Activated CD4-positive, alpha-beta T cell treated with anti-CD3 and anti-CD28 coated beads, Interleukin-2, amount 10 ng/mL, durations not matched to agents 7 days and 5 days (primary cell): ENCODE measurements at places on chromosomes 7 and 10. TPM values are rescaled to one million over a fixed set of nuclear protein-coding genes. Genes with fewer than 3 reads are reported as not detected.

DNA sequence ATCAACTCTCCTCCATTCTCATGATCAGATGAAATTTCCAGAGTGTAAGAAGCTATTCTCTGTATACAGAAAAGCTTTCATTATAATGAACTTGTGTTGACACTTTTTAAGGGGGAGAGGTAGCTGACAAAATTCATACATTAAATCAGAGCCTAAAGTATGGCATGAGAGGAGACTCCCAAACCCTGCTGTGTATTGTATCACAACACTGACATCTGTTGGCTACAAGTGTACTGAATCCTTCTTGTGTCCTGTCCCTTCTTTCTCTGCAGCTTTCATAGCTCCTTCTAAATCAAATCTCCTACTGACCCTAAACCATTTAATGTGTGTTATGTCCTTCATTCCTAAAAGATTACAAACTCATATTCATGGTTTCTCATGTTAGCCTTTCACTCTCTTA is 70.9 kb downstream of the GCC1 start:
- H3K4me1 ChIP-seq, result peaks cover under 1% of the 10 kb centered on the region
- peak; percentile 28 for DNase-seq
- no peak overlapping the region for H3K27ac ChIP-seq
- H3K4me3 ChIP-seq, result no peak overlapping the region

DNA sequence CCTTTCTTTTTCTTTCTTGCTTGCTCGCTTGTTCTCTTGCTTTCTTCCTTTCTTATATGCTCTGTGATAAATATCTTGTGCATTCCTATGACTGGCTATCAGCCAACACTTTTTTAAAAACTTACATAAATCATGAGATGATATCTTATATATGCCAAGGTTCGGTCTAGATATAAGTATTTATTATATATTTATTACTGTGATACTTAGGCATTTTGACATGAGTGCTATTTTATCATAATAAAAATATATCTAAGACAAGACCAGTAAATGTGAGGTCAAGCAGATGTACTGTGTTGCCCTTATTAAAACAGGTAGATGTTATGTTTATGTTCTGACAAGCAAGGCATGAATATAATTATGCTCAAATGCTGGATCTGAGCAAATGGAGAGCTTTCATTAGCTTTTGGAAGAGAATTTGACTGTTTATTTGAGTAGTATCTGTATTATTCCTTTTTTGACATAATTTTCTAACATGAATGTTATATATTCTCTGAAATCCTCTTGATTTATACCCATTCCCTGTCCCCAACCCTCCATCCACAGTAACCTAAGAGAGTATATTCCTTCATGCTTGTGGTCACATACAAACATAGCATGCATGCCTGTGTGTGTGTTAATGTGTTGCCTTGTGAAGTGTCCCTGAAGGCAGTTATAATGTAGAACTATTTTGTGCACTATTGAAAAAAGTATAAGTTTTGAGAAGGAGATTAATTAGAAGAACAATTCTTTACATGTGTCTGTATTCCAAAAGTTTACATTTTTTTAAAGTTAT is 158.0 kb downstream of the HDAC9 start:
- no peaks in the 10 kb centered on the region for H3K27me3 ChIP-seq
- H3K27ac ChIP-seq, result no peak overlapping the region
- no peak for DNase-seq
- H3K4me3 ChIP-seq, result no peak overlapping the region
- no peaks in the 10 kb centered on the region for H3K36me3 ChIP-seq

CHCHD2 gene
- 375 TPM for total RNA-seq

GRCh38 chr10:103661198-103661950 is 167.9 kb downstream of the NEURL1 start:
- H3K4me3 ChIP-seq, result peak overlapping the region; percentile 89
- peak; percentile 70 for DNase-seq
- no peaks in the 10 kb centered on the region for H3K27me3 ChIP-seq
- H3K27ac ChIP-seq, result peak overlapping the region; percentile 77
- H3K36me3 ChIP-seq, result peaks cover 19% of the 10 kb centered on the region

DNA sequence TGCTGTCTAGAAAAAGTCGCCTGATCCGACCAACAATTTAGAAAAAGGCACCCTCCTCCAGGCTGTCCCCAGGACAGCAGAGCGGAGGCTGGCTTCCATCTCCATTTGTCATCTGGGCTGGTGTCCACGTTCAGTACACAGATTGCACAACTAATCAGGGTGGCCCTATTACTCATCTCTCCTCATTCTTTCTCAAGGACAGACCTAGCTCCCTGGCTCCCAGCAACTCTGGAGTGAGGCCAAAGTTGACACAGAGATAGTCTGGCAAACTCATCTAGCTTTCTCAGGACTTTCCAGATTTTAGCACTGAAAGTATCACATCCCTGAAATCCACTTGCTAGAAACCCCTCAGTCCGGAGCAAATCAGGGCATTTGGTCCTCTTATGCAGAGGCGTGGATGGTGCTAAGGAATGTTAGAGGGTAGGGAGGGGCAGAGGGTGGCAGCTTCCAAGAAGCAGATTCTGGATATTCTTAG is 75.1 kb downstream of the DNAH11 start:
- H3K27ac ChIP-seq, result no peak overlapping the region
- H3K4me3 ChIP-seq, result no peak overlapping the region
- no peak for DNase-seq

RSPH10B2 gene
- 0.22 TPM for total RNA-seq

ACBD7 gene
- total RNA-seq, result 9.2 TPM

CCDC126 gene
- 7.7 TPM for total RNA-seq

LIPN gene
- total RNA-seq, result not detected

DNA sequence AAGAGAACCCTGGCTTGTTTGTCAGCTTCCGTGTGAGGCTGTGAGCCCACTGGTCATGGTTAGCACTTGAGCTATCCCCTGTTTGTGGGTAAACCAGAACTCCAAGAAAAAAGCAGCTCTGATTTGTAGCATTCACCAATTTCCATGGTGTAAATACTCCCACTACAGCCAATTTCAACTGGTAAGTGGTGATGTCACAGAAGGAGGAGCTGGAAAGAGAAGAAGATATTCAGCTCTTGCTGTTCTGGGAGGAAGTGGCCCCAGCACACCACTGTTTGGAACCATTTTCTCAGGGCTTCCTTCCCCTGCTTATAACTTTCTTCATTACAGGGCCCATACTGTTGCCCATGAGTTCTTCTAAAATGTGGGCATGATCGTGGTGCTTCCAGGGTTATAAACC is 500.1 kb upstream of the ZMIZ1 start:
- DNase-seq, result no peak
- H3K4me1 ChIP-seq, result peaks cover 4% of the 10 kb centered on the region
- H3K4me3 ChIP-seq, result no peak overlapping the region
- no peaks in the 10 kb centered on the region for H3K36me3 ChIP-seq
- no peak overlapping the region for H3K27ac ChIP-seq

DNA sequence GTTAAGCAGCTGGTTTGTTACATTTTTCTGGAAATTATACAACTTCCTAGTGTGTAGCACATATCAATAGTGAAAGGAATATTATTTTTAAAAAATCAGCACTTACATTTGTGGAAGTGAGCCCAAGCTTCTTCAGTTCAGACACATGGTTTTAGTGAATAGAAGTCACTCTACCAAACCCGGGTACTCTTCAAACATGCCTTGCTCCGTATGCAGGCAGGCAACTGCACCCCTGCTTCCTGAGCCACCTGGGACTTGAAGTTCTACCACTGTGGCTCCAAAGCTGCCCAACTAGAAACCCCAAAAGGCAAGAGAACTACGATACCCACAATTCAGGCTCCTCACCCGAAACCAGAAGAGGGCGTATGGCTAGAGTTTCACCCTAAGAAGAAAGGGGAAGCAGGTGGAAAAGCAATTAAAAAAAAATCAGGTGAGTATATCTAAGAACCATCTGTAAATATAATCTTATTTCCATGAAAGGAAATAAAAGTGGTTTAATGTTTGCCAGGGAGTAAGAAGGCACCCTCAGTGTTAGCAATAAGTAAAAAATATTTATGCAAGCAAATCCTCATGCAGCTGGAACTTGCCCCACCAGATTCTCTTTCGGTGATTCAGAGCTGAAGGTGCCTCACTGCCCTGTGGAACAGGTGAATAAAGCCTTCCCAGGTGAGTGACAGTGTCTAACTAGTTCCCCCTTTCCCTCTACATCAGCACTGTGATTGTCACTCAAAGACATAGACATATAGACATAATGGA is at the start of gene MACC1:
Gene MACC1, minus strand, starts transcription at position 192 of the 756 bp plus-strand sequence. CDS start 55,522 bp downstream, outside the sequence.
- H3K27ac ChIP-seq, result no peak within 1 kb of the TSS
- peaks cover 2% of the 10 kb centered on the region for H3K27me3 ChIP-seq
- H3K36me3 ChIP-seq, result no peaks in the 10 kb centered on the region
- peaks cover 6% of the 10 kb centered on the region for H3K4me1 ChIP-seq
- no peak within 1 kb of the TSS for H3K4me3 ChIP-seq

DNA sequence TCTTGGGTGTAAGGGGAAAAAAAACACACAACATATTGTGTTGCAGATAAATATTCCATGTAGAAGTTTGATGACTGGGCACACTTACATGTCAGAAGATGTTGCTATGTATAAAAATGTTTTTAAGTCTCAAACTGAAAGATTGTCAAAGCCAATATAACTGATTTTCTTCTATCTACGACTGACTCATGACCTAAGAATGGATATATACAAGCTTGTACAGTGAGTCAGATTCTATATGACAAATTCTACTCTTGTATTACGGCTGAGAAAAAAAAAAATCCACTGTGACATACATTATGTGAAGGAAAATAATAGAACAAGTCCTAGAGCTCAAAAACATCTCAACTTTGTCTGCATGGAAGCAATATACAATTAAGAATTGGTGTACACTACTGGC is 343.0 kb upstream of the PCDH15 start:
- H3K4me1 ChIP-seq, result no peaks in the 10 kb centered on the region
- H3K27me3 ChIP-seq, result no peaks in the 10 kb centered on the region
- H3K4me3 ChIP-seq, result no peak overlapping the region
- H3K27ac ChIP-seq, result no peak overlapping the region
- H3K36me3 ChIP-seq, result no peaks in the 10 kb centered on the region
- no peak for DNase-seq

DNA sequence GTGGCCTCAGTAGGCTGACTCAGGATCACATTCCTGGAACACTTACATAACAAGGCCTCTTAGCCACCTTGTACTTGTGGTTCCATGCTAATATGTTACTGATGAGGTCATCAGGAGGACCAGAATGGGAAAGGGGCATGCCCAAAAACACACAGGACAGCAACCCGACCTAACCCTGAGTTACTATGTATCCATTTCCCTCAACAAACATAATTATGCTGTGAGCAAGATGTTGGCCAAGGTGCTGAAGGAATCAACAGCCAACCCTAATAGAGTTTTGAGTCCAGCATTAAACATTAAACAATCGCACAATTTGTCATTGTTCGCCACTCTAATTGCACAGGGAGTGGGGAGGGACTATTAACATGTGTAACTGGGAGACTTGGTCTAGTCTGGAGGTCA is 129.4 kb downstream of the PLPP4 start:
- no peaks in the 10 kb centered on the region for H3K36me3 ChIP-seq
- H3K27me3 ChIP-seq, result no peaks in the 10 kb centered on the region
- H3K27ac ChIP-seq, result no peak overlapping the region

- no peaks in the 10 kb centered on the region for H3K27me3 ChIP-seq
- H3K27ac ChIP-seq, result no peak overlapping the region
- no peak overlapping the region for H3K4me3 ChIP-seq
- DNase-seq, result no peak
- H3K4me1 ChIP-seq, result peaks cover 3% of the 10 kb centered on the region
Observed at GRCh38 chr10:48366261-48366660, 59.8 kb downstream of the MAPK8 start.

- H3K27me3 ChIP-seq, result no peaks in the 10 kb centered on the region
- no peaks in the 10 kb centered on the region for H3K36me3 ChIP-seq
- H3K27ac ChIP-seq, result no peak overlapping the region
Observed at GRCh38 chr7:30886608-30887011, 25.0 kb upstream of the AQP1 start.

DNA sequence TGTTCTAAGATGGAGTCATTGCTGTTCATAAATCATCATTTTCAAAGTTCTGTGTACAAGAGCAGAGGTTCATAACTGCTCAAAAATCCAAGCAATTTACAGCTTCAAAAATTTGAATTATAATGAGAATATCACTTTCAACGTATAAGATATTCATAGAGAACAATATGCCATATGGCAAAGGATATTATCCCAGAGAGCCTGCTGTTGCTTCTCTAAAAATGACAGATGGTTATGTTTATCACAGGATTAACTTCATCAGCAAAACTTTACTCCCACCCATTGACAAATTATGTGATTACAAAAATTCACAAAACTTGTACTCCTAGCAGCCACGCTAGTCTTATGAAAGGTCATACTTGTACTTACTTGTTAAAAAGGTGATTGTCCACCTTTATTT is 105.1 kb downstream of the PIP4K2A start:
- peaks cover 84% of the 10 kb centered on the region for H3K4me1 ChIP-seq
- DNase-seq, result no peak
- no peaks in the 10 kb centered on the region for H3K27me3 ChIP-seq
- H3K36me3 ChIP-seq, result peaks cover 68% of the 10 kb centered on the region

GRCh38 chr10:72013202-72013945 is 49.2 kb downstream of the CHST3 start:
- no peak overlapping the region for H3K27ac ChIP-seq
- H3K4me3 ChIP-seq, result no peak overlapping the region
- H3K36me3 ChIP-seq, result no peaks in the 10 kb centered on the region
- DNase-seq, result no peak

GRID1 gene
- total RNA-seq, result not detected

GRCh38 chr10:65313406-65313805 is 1612.4 kb upstream of the LRRTM3 start:
- H3K36me3 ChIP-seq, result no peaks in the 10 kb centered on the region
- no peaks in the 10 kb centered on the region for H3K4me1 ChIP-seq
- no peak overlapping the region for H3K4me3 ChIP-seq
- H3K27me3 ChIP-seq, result no peaks in the 10 kb centered on the region
- DNase-seq, result no peak

KIF11 gene
- total RNA-seq, result 89.8 TPM

DNA sequence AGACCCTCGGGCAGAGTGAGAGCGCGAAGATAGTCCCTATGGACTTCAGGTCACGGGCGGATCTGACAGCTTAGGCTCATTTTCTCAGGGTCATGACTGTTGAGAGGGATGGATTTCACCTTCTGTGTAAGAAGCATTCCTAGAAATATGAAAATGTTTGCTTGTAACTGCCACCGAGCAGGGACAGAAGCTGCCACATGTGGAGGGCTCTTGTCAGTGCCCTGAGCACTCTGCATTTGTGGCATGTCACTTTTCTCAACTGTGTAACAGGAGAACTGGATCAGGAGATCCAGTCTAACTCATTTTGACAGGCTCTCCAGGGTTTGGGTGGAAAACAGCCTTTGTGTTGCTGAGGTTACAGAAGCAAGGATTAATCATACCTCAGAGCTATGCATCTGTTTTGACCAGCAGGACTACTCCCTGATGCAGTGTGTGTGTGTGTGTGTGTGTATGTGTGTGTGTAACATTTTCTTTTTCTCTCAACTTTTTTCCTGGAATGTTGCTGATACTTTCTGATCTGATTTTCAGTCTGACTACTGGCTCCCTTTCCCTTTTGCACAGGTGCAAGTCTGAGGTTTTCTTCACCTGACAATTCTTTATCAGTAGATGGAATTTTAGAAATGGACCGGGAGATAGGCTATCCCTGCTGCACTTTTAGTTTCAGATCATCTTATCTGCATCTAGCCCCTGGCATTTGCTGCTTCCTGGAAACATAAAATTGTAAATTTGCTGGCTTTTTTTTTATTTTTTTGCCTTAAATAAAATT is 183.3 kb downstream of the STK31 start:
- no peaks in the 10 kb centered on the region for H3K36me3 ChIP-seq
- no peak overlapping the region for H3K27ac ChIP-seq
- H3K4me1 ChIP-seq, result peaks cover 30% of the 10 kb centered on the region
- H3K4me3 ChIP-seq, result no peak overlapping the region
- peaks cover 19% of the 10 kb centered on the region for H3K27me3 ChIP-seq
- no peak for DNase-seq
